ENCODE measurements at places on chromosomes 3 and 15. TPM values are rescaled to one million over a fixed set of nuclear protein-coding genes. Genes with fewer than 3 reads are reported as not detected.

DNA sequence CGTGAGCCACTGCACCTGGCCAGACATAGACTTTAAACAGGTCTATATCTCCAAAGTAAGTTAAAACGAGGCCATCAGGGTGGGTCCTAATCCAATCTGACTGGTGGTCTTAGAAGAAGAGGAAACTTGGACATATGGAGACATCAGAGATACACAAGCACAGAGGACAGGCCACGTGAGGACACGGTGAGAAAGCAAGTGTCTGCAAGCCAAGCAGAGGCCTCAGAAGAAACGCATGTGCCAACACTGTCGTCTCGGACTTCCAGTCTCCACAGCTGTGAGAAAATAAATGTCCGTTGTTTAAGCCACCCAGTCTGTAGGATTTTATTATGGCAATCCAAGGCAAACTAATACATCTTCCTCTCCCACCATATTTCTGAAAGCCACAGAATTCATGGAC is 43.9 kb downstream of the MRPL46 start:
- DNase-seq, result no peak
- H3K27ac ChIP-seq, result no peak overlapping the region
- no peak overlapping the region for H3K4me3 ChIP-seq
- no peaks in the 10 kb centered on the region for H3K4me1 ChIP-seq

GRCh38 chr3:27271890-27272289 is 97.3 kb downstream of the NEK10 start:
- no peaks in the 10 kb centered on the region for H3K4me1 ChIP-seq
- no peaks in the 10 kb centered on the region for H3K27me3 ChIP-seq
- DNase-seq, result no peak
- H3K36me3 ChIP-seq, result no peaks in the 10 kb centered on the region

DNA sequence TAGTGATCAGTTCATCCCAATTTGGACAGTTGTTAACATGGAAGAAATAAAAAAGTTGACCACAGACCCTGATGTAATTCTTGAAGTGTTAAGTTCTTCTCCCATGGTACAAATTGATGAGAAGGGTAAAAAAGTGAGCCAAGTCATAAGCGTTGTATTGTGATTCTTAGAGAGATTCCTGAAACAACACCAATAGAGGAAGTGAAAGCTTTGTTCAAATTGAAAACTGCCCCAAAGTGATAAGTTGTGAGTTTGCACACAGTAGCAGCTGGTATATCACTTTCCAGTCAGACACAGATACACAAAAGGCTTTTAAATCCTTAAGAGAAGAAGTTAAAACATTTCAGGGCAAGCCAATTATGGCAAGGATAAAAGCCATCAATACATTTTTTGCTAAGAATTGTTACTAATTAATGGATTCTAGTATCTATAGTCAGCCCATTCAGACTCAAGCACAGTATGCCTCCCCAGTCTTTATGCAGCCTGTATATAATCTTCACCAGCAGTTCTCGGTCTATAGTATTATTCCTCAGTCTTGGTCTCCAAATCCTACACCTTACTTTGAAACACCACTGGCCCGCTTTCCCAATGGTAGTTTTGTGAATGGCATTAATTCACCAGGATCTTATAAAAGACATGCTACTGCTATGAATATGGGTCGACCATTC is 38.2 kb downstream of the CDIN1 start:
- no peaks in the 10 kb centered on the region for H3K36me3 ChIP-seq
- no peak for DNase-seq
- H3K4me1 ChIP-seq, result no peaks in the 10 kb centered on the region
- no peaks in the 10 kb centered on the region for H3K27me3 ChIP-seq
- H3K27ac ChIP-seq, result no peak overlapping the region
- H3K4me3 ChIP-seq, result no peak overlapping the region

DNA sequence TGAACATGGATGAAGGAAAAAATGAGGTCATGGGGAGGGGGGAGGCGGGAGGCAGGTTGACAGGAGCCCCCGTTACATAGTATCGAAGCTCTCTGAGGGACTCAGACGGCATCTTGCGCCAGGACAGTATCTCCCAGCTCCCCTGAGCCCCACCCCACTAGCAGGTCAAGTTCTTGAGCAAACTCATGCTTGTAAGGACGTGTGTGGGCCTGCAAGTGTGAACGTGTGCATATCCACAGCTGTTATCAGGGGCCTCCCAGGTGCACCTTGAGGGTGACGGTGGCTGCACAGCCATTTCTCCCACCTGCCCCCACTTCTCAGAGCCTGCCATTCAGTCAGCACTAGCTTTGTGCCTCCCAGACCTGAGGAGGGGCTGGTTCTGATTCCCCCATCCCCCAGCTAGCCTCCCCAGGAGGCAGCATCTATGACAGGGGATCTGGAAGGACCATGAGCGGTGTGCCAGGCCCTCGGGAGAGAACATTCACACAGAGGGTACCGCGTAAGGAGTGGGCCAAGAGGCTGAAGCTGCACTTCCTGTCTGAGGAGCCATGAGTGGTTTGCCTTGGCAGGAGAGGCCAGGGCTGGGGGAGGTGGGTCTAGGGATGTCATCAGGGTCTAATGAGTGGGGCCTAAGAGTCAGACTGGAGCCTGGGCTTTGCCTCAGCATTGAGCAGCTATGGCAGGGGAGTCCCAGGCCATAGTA is 2.9 kb downstream of the SEMA3F start:
- H3K27me3 ChIP-seq, result peaks cover 36% of the 10 kb centered on the region
- H3K27ac ChIP-seq, result no peak overlapping the region
- no peak for DNase-seq
- no peaks in the 10 kb centered on the region for H3K36me3 ChIP-seq
- H3K4me1 ChIP-seq, result peaks cover 5% of the 10 kb centered on the region
- no peak overlapping the region for H3K4me3 ChIP-seq

DNA sequence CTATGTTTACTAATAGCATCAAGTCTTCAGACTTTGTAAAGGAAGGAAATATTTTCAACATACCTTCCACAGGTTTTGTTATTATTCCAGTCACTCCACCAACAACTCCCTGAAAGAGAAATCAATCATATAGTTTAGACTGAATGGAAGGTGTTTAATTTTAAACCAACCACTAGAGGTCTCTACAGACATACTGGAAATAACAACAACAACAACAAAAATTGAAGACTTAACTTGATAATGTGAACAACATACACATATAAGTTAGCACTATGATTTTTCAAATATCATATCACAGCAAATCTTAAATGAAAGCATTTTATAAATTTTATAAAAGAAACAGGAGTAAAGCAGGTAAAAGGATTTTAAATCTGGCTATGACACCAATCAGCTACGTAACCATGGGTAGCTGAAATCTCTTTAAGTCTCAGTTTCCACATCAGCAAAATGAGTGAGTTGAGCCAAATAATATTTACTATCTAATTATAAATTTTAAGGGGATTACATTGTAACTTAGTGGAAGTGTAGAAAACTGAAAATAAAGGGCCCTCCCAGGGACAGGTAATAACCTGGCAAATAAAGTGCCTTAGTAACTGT is 188.2 kb downstream of the VPS13C start:
- H3K27me3 ChIP-seq, result no peaks in the 10 kb centered on the region
- H3K36me3 ChIP-seq, result peaks cover 40% of the 10 kb centered on the region
- H3K4me3 ChIP-seq, result no peak overlapping the region
- no peaks in the 10 kb centered on the region for H3K4me1 ChIP-seq
- no peak for DNase-seq
- no peak overlapping the region for H3K27ac ChIP-seq

DNA sequence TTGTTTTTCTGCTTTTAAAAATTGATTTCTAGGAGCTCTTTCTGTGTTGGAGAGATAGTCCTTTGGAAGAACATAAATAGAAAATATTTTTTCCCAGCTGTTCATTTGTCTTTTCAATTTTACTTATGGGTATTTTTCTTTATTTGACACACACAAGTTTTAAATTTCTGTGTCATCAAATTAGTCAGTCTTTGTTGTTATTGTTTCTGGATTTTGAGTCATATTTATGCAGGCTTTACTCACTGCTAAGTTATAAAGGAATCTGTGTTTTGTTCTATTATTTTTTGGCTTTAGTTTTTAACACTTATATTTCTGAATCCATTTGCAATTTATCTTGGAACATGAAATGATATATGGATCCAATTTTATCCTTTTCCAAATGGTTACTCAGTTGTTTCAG is 5.9 kb upstream of the GHSR start:
- peaks cover 3% of the 10 kb centered on the region for H3K36me3 ChIP-seq
- H3K4me1 ChIP-seq, result peaks cover 9% of the 10 kb centered on the region
- no peak for DNase-seq
- H3K4me3 ChIP-seq, result no peak overlapping the region

DNA sequence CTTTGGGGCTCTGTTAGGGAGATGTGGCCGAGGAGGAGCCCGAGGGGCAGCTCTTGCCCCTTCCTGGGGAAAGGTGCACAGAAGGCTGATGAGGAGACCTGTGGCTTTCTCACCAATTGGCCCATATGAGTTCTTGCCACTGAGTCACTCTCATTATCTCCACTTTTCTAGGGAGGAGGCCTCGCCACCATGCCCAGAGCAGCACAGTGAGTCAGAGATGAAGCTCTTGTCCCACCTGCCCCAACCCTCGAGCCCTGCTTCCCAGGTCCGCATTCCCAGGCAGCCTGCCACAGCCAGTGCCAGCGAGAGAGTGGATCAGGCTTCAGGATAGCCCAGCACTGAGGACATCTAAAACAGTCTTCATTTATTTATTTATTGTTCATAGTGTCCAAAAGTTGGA is 53.5 kb downstream of the AMOTL2 start:
- H3K4me1 ChIP-seq, result no peaks in the 10 kb centered on the region
- no peak for DNase-seq
- no peak overlapping the region for H3K4me3 ChIP-seq
- H3K27me3 ChIP-seq, result peaks cover 26% of the 10 kb centered on the region

DNA sequence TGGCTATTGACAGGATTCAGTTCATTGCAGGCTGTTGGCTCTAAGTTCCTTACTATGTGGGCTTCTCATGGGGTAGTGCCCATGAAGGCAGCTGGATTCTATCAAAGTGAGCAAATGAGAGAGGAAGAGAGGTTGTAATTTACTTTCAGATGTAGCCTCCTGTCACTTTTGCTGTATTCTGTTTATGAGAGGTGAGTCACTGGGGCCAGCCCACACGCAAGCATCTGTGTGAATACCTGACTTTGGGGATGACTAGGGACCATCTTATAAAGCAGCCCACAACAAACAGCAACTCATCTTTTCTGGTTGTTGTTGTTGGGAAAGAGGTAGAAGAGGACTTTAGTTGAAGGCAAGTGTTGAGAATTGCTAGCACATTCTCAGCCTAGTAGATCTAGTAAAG is 506.3 kb upstream of the GRM7 start:
- H3K27ac ChIP-seq, result no peak overlapping the region
- no peaks in the 10 kb centered on the region for H3K36me3 ChIP-seq
- H3K27me3 ChIP-seq, result no peaks in the 10 kb centered on the region
- no peaks in the 10 kb centered on the region for H3K4me1 ChIP-seq
- DNase-seq, result no peak
- H3K4me3 ChIP-seq, result no peak overlapping the region

DNA sequence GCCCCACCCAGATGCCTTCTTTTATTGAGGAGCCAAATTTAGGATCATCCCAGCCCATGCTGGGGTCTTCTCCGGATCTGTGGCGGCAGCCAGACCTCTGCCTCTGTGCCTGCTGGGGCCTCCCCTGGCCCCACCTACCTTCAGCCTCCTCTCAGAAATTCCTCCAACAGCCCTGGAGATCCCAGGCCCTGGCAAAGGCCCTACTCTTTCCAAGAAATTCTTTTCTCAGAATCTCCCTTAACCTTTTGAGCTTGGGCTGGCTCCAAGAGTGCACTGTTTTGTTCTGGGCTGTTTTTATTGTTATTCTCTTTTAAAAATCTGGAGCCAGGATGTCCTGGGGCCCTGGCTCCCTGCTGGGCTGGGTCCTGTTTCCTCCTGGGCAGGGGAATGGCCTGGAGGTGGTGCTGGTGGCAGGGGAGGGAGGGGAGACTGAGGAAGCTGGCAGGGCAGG is 57.8 kb downstream of the GRIP2 start:
- no peak for DNase-seq
- no peak overlapping the region for H3K4me3 ChIP-seq
- no peaks in the 10 kb centered on the region for H3K27me3 ChIP-seq
- no peak overlapping the region for H3K27ac ChIP-seq
- H3K4me1 ChIP-seq, result no peaks in the 10 kb centered on the region

- H3K4me3 ChIP-seq, result no peak overlapping the region
- peaks cover 10% of the 10 kb centered on the region for H3K27me3 ChIP-seq
- H3K36me3 ChIP-seq, result no peaks in the 10 kb centered on the region
These were observed 14.3 kb upstream of the CLASP2 start for GRCh38 chr3:33732394-33732793.

- H3K4me3 ChIP-seq, result no peak overlapping the region
- no peak for DNase-seq
- H3K27ac ChIP-seq, result no peak overlapping the region
These were observed 2.8 kb upstream of the THSD4 start for GRCh38 chr15:71112429-71112828.

GRCh38 chr3:133763797-133764683 is 17.8 kb downstream of the TF start:
- no peak for DNase-seq
- no peak overlapping the region for H3K4me3 ChIP-seq
- peaks cover 32% of the 10 kb centered on the region for H3K27me3 ChIP-seq
- no peak overlapping the region for H3K27ac ChIP-seq

- peaks cover 15% of the 10 kb centered on the region for H3K4me1 ChIP-seq
- peak overlapping the region; percentile 48 for H3K27ac ChIP-seq
- H3K27me3 ChIP-seq, result peaks cover 48% of the 10 kb centered on the region
- no peak for DNase-seq
These were observed 976 bp downstream of the ABHD17C start for GRCh38 chr15:80695911-80696661.

- H3K27me3 ChIP-seq, result no peaks in the 10 kb centered on the region
- no peaks in the 10 kb centered on the region for H3K4me1 ChIP-seq
- no peak for DNase-seq
- H3K27ac ChIP-seq, result no peak overlapping the region
- no peak overlapping the region for H3K4me3 ChIP-seq
- H3K36me3 ChIP-seq, result no peaks in the 10 kb centered on the region
These were observed 503.0 kb downstream of the NTRK3 start for GRCh38 chr15:87753539-87753938.

GRCh38 chr3:195101001-195101583 is 169.9 kb downstream of the XXYLT1 start:
- no peaks in the 10 kb centered on the region for H3K36me3 ChIP-seq
- H3K27me3 ChIP-seq, result no peaks in the 10 kb centered on the region
- H3K4me1 ChIP-seq, result peaks cover 30% of the 10 kb centered on the region
- DNase-seq, result no peak
- peak overlapping the region; percentile 60 for H3K27ac ChIP-seq

Gene CD200
- 0.86 TPM for total RNA-seq

Gene PIGB
- total RNA-seq, result 23.7 TPM

Gene TMEM108
- total RNA-seq, result not detected

Gene MNS1
- 0.47 TPM for total RNA-seq

Gene DNASE1L3
- not detected for total RNA-seq

Gene ZBTB11
- 33.6 TPM for total RNA-seq

Gene ZNF80
- total RNA-seq, result 0.71 TPM

Gene ACOX2
- not detected for total RNA-seq

Gene WDR6
- 134 TPM for total RNA-seq

Gene NOX5
- total RNA-seq, result not detected

All from activated CD8-positive, alpha-beta T cell treated with anti-CD3 and anti-CD28 coated beads, Interleukin-2, amount 10 ng/mL, durations not matched to agents 7 days and 5 days (primary cell).